ENCODE measurements at places on chromosomes 6 and 20. TPM values are rescaled to one million over a fixed set of nuclear protein-coding genes. Genes with fewer than 3 reads are reported as not detected.

KCNK16 gene
- not detected for total RNA-seq

AHI1 gene
- 14.1 TPM for total RNA-seq

PCMTD2 gene
- 57.8 TPM for total RNA-seq

RAB44 gene
- 1.3 TPM for total RNA-seq

CAGE1 gene
- total RNA-seq, result 0.94 TPM
